ENCODE measurements at places on chromosomes 4 and X.

GRCh38 chr4:95585016-95585695, 36.4 kb upstream of the UNC5C start:
- H3K27ac ChIP-seq = no peak overlapping the region
- no peaks in the 10 kb centered on the region for H3K36me3 ChIP-seq
- H3K27me3 ChIP-seq = peaks cover 3% of the 10 kb centered on the region
- no peak for DNase-seq

DNA sequence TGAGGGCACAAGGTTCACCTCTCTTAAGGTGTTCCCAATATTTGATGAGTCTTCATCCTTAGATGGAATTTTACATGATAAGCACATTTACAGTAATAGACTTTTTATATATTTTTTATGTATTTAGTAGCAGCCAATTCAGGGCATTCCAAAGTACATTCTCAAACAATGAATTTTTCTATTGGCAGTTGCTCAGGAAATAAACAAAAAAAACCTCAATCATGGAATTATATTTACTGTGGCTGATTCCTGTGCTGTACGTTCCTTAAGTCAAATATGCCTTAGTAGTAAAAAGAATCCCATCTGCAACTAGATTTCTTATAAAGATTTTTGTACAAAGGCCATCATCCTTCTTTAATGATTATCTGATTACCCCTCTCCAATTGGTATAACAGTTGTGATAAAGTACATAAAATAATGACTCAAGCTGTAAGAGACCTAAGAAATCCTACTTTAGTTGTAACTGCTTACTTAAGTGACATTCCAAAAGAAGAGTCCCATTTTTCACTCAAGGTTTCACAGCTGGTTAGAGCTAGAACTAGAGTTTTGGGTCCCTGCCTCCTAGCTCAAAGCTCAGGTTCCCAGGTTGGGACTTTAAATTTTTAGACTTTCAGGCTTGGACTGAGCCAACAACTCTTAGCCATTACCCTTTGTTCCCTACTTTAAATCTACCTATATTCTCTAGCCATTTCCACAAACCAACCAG, 152.7 kb downstream of the FHIP1A start:
- H3K4me3 ChIP-seq = no peak overlapping the region
- H3K27ac ChIP-seq = no peak overlapping the region
- no peak for DNase-seq
- peaks cover 21% of the 10 kb centered on the region for H3K27me3 ChIP-seq
- H3K36me3 ChIP-seq = no peaks in the 10 kb centered on the region
- peaks cover 7% of the 10 kb centered on the region for H3K4me1 ChIP-seq

DNA sequence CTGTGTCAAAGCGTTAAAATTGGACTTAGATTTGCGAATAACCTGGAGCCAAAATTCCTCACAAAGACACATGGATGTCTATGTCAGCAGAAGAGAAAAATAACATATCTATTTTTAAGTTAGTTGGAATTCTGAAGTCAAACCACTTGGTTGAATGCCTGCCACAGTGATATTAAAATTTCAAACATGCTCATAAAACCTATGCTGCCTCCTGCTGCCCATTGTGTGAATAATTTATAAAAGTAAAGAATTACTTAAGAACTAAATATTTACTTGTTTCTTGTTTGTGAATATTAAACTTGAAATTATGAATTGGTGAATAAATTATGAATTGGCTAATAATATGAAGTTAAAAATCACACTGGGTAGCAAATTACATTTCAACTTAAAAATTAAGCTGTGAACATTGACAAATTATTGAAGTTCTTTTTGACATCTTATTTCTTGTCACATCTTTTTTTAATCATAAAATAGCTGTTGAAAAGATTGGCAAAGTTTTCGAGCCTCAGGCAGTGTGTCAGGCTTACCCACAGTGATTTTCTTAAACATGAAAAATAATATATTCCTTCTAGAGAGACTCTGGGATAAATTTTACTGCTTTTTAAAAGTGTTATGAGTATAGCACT, 35.4 kb downstream of the FABP2 start:
- peaks cover 12% of the 10 kb centered on the region for H3K4me1 ChIP-seq
- no peak overlapping the region for H3K4me3 ChIP-seq
- no peaks in the 10 kb centered on the region for H3K27me3 ChIP-seq
- no peak overlapping the region for H3K27ac ChIP-seq
- H3K36me3 ChIP-seq = no peaks in the 10 kb centered on the region

DNA sequence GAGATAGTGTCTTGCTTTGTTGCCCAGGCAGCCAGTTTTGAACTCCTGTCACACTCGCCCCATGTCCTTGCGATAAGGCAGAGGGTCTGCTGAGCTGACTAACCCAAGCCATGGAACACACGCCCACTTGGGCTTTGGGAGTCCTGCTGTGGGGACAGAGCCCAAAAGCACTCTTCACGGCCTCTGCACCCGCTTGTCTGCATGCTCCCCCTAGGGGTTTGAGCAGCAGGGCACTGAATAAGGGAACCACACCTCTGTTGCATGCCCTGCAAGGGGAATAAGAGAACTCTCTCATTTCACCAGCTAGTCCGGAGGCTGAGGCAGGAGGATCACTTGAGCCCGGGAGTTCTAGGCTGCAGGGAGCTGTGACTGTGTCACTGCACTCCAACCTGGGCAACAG, 166.0 kb downstream of the STAG2 start:
- H3K4me3 ChIP-seq = no peak overlapping the region
- no peaks in the 10 kb centered on the region for H3K27me3 ChIP-seq
- no peaks in the 10 kb centered on the region for H3K4me1 ChIP-seq
- H3K27ac ChIP-seq = no peak overlapping the region
- DNase-seq = no peak

Data from activated CD4-positive, alpha-beta T cell treated with anti-CD3 and anti-CD28 coated beads for 36 hours (primary cell).